ENCODE measurements at places on chromosomes 6 and 20. TPM values are rescaled to one million over a fixed set of nuclear protein-coding genes. Genes with fewer than 3 reads are reported as not detected.

The TRIM26 gene
- 32.7 TPM for total RNA-seq

The PET117 gene
- 7.8 TPM for total RNA-seq

The AHCY gene
- 128 TPM for total RNA-seq

The TNNC2 gene
- 0.33 TPM for total RNA-seq

The KIF25 gene
- not detected for total RNA-seq

The GMPR gene
- 17.6 TPM for total RNA-seq
